ENCODE measurements at places on chromosomes 5 and 9.

DNA sequence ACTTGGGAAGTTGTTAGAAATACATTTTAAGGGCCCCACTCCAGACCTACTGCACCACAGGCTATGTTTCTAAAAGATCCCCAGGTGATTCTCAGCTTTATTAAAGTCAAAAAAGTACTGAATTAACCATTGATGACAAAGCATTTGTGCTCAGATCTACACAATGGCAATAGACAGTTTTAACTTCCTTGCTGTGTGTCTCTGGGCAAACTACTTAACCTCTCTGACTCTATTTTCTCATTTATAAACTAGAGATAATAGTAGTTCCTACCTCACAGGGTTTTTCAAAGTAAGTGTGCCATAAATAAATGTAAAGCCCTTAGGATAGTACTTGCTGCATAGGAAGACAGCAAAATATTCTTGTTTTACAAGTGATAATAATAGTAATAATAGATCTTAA is 66.3 kb downstream of the LIX1 start:
- no peak for DNase-seq

- DNase-seq: no peak
Measured at GRCh38 chr5:156838961-156839360, 11.1 kb upstream of the PPP1R2B start.

- DNase-seq: no peak
Measured at GRCh38 chr5:15065091-15065490, 193.5 kb upstream of the ANKH start.

GRCh38 chr5:171622010-171622409 is 163.6 kb upstream of the SMIM23 start:
- no peak for DNase-seq

DNA sequence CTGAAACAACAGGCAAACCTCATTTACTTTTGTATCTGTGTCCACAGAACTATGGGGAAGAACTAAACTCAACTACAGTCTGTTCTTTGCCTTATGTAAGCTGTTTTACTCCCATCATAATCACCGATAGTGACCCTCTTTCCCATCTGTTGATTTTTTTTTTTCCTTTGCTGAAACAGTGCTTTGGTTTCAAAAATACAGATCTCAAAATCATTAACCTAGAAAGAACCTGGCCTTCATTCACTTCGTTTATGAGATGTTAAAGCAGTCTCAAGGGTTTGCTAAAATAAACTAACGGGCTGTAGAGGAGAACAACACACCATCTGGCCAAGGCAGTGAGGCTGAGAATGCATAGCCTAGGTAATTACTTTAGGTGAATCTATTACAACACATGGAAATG is 706.6 kb upstream of the ZNF608 start:
- no peak for DNase-seq

GRCh38 chr9:120001536-120001935 is 578.4 kb downstream of the CDK5RAP2 start:
- no peak for DNase-seq

DNA sequence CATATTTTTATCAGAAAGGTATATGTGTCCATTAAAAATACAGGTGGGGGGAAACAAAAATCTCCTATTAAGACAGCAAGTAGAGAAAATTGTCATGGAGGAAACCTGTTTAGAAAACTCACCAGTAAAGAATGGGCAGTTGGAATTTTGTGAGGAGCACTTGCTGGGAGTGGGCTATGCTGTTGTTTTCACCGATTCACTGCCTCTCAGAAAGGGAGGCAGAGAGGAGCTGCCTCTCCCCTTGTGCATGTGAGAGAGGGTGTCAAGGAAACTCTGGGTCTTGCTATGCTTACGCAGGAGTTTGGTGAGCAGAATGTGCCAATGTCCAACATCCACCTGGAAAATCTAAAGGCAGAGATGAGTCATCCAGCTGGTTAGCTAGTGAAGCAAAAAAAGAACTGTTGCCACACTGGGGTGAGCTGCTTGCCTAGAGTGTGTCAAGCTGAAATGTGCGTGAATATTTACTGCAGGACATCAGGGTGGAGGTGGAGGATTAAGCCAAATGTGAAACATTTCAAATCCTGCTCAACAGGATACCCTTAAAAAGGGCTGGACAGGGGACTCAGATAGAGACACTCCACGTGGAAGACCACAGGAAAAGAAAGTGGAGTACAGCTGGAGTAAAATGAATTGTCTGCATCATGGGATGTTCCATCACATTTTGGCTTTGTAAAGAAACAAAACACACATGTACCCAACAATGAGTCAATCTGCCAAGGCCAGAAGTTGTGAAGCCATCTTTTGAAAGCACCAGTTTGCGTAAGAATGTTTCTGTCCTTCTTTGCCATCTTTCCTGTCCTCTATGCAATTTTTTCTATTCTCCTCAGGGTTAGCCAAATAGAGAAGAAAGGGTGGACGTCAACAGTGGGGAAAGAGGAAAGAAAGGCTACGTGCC is 449.7 kb upstream of the MPDZ start:
- no peak for DNase-seq

DNA sequence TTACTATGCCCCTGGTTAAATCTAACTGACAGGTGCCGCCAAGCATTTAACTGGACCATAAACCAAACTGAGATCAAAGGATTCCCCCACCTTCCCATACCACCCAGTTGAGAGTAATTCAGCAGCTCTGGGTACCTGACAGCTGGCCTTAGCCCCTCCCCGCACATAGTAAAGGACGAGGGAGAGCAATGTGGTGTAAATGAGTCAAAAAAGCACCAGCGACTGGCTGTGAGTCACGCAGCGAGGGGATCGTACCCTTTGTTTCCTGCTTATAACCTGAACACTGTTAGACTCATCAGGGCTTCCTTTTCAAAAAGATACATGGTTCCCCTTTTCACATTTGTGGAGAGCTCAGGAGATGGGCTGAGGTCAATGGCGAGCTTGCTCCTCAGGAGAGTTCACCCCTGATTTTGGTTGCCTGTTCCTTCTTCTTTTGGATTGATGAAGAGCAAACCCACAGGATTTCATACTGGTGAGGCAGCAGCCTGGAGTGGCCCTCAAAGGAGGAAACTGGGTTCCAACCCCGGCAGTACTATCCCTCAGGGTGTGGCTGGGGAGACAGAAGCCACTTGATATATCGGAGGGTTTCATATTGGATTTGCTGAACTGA is 71.5 kb downstream of the ANKRD33B start:
- DNase-seq: peak; percentile 93
